Amygdala (tissue), 56 donors: ENCODE measurements at places on chromosomes 11 and 22.

- no peak for DNase-seq
Measured at GRCh38 chr11:120091701-120092100, 46.2 kb downstream of the TRIM29 start.

DNA sequence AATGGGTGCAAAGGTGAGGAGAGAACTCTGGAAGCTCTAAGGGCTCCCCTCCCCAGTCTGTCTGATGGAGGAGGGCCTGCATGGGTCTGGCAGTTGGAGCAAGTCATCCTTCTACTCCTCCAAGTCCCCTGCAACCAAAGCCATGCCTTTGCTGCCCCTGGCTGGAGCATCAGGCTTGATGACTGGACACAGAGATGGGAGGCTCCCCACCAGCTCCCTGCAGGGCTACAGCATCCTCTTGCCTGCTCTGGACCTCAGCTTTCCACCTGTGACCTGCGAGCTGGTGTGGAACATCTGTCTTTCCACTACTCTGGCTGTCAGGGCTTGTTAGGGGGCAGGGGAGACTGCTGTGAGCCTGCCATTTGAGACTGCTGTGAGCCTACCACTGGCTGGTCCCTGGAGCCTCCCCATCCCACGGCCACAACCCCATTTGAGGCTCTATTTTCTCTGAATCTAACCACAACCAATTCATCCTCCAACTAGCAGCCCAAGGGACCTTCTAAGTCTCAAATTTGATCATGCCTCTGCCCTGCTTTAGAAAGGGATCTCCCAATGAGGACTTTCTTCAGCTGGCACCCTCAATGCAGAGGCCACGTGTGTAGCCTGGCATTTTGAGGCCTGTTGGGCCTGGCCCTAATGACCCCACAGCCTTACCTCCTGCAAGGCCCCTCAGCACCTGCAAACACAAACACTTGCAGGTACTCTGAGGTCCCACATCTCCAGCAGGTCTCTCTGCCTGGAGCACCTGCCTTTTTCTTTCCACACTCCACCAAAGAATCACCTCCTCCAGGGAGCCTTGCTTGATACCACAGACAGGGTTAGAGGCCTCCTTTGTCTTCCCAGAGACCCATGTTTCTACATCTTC is 9.9 kb downstream of the P2RY6 start:
- no peak for DNase-seq

DNA sequence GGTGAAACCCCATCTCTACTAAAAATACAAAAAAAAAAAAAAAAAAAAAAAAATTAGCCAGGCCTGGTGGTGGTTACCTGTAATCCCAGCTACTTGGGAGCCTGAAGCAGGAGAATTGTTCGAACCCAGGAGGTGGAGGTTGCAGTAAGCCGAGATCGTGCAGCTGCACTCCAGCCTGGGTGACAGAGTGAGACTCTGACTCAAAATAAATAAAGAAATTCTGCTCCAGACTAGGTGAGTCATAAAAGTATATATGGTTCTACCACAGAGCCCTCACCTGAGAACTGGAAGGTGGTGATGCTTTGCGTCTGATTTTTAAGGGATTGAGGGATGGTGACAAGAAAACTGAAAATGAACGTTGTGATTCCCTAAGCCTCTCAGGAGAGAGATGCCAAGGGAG is 58.4 kb downstream of the NTM start:
- DNase-seq: no peak

GRCh38 chr11:62842171-62842741 is 2.9 kb upstream of the WDR74 start:
- no peak for DNase-seq

GRCh38 chr11:30107899-30108298 is 91.1 kb upstream of the KCNA4 start:
- DNase-seq: no peak

DNA sequence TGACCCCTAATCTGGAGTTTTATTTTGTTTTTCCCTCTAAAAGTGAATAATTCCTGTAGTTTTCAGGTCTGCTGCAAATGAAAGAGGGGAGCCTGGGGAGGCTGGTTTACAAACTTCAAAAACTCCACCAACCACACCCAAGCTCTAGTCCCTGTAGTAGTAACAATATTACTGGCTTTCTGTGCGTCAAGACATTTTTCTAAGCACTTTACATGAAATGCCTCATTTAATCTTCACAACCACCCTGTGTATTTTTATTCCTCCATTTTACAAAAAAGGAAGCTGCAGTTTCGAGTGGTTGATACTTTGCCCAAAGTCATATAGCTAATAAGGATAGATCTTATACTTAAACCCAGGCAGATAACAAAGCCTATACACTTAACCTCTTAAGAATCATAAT is 23.5 kb downstream of the CTNND1 start:
- no peak for DNase-seq

GRCh38 chr22:23013612-23014011 is 56.7 kb upstream of the GNAZ start:
- no peak for DNase-seq

- no peak for DNase-seq
Measured at GRCh38 chr22:38984224-38984623, 2.1 kb downstream of the APOBEC3B start.

GRCh38 chr11:22479208-22479607 is 141.0 kb downstream of the SLC17A6 start:
- no peak for DNase-seq

- no peak for DNase-seq
Measured at GRCh38 chr11:32855601-32856000, 25.9 kb downstream of the PRRG4 start.

DNA sequence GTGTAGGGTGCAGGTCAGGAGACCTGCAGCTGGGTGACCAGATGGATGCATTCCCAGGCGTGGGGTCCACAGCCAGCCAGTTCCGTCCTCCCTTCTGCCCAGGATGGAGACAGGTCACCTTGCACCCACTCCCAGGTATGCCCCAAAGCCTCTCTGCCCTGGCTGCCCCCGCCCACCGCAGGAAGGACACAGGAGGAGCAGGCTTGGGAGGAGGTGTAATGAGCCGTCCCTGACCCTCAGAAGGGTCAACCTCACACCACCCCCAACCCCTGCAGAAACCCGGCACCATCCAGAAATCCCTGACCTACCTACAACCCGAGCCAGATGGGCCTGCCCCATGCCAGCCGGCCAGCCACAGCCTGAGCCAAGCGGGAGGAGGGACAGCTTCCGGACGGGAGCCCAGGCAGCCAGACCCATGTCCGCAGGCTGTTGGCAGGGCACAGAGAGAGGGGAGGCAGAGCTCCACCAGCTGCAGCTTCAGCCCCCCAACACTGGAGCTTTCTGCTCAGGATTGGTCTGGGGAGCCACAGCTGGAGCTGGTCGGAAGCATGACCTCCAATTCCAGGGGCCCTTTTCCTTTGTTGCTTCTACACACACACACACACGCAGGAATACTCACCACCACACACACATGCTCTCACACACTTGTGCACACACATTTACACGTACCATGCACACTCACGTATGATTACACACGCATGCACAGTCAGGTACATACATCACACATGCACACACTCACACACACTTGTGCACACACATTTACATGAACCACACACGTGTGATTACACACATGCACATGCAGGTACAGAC is 5.3 kb downstream of the IFITM10 start:
- DNase-seq: peak; percentile 28

GRCh38 chr11:114883472-114883871 is 205.1 kb downstream of the NXPE2 start:
- no peak for DNase-seq

GRCh38 chr11:14971865-14972580 is at the start of gene CALCA:
TSS of gene CALCA (minus strand) at chr11:14972351. CDS start at chr11:14971192, 1,159 bp downstream.
- no peak for DNase-seq

DNA sequence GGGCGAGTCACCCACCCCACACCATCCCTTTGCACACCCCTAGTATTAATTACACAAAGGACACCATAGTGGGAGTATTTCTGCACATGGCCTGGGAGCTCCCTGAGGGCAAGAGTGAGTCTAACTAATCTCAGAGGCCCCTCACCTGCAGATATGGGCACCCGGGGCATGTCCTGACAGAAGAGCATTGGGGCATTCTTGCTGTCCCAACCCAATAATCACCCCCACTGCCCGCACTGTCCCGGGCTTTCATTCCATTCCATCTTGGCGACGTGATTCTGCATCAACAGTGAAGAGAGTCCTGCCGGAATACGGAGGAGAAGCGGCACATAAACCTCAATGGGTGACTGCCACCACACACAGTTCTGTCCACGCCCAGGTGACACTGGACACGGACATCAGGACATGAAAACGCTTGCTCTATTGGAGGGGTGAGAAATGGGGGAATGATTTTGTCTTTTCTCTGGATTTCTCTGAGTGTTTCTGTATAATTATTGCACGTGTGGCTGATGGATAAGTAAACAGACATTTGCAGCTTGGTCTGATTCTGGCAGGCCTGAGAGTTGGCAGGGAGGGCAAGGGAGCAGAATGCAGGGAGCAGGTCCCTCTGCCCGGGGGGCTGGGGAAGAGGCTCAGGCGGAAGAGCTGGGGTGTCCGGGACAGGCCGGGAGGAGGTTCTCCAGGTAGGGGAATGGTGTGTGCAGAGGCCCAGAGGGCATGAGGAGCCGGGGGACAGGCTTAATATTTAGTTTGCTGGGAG is 38.2 kb downstream of the SCUBE1 start:
- DNase-seq: no peak

- DNase-seq: no peak
Measured at GRCh38 chr11:8532475-8532874, 61.6 kb downstream of the STK33 start.

GRCh38 chr22:26536056-26536761 is 23.9 kb upstream of the TFIP11 start:
- no peak for DNase-seq

DNA sequence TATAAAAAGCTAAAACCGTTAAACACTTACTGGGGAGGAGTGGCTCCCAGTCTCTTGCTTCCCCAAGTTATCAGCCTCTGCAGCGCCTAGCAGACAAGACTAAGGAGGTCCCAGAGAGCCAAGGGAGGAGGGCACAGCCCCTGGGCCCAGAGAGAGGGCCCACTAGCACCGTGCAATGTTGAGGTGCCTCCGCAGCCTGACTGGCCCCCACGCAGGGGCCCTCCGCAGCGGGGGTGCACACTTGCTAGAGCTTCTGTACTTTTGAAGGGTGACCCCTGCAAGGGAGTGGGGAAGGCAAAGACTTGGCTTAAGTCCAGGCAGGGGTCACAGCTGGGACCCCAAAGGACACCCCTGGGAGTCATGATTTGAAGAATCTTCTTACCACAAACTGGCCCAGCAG is 98.0 kb downstream of the ADAMTS15 start:
- DNase-seq: no peak

- DNase-seq: no peak
Measured at GRCh38 chr11:84130646-84131427, 844.7 kb upstream of the CCDC90B start.

DNA sequence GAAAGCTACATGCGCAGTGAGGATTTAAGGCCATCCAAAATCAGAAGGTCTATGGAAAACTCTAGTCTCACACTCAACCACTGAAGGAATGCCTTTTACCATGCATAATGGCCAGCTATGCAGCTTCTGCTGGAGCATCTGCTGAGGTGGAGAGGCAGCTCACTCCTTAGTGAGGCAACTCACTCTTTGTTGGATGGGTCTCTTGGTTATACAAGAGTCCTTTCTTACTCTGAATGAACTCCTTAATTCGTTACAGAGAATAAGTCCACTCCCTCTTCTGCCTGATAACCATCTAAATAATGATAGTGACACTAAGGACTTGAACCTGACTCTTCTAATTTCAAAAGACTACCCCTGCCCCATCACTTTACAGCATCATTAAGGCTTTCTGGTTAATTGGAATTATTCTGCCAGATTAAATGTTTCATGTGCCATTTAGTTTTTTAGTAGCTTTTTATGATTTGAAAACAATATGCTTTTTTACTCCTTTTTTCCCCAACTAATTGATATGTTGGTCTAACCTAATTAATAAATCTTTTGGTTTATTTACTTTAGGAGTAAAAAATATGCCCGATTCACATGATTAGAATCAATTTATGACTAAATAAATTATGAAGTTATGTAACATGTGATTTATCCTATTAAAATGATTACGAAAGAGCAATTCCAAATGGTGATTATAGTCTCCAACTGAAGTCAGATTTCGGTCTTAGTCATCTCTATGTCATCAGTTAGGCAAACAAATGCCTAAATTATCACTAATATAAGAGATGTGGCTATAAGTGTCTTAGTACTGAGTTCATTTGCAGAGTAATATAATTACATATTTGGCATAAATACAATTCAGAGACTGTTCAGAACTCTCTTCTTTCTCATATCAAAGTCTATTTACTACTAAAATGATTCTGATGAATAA is 286.7 kb upstream of the CCDC90B start:
- no peak for DNase-seq

- no peak for DNase-seq
Measured at GRCh38 chr22:38417252-38418060, 37.5 kb downstream of the KCNJ4 start.

DNA sequence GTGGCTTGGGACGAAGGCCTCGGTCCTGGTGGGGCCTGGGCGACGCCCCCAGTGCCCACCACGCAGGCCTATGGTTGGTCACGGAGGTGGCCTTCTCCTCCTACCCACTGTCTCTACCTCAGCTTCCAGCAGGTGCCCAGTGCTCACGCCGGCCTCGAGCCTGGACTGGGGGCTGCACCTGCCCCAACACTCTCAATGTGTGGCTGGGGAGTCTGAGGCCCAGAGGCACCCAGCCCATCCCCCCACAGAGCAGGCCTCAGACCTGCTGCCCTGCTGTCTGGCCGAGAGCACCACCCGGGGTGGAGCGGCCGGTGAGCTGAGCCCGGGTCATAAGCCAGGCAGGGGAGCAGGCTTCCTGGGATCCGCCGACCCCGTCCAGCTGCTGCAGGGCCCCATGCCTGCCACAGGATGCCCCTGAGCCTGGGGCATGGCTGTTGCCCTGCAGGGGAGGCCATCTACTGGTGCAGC is 28.6 kb upstream of the MUC5AC start:
- DNase-seq: no peak

DNA sequence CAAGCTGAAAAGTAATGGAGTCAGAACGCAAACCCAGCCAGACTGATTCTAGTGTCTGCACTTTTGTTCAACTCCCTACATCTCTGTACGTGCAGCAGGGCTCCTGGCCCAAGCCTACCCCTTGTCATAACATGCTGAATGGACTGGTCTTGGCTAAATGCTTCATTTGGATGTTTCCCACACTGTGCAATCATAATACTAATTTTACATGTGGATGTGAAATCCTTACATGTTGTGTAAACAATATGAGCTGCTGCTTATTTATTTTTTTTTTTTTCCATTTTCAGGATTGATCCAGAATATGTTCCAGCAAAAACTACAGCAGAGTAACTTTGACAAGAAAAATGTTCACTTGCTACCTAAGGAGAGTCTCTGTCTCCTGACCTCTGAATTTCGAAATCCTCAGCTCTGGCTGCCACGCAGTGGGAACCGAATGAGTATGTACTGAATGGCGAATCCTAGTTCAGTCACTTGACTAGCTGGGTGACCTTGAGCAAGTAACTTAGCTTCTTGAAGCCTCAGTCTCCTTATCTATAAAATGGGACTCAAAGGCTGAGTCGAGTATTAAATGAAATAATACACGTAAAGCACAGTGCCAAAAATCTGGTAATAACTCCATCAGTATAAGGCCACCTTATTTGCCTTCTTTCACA is 133.4 kb downstream of the EHF start:
- DNase-seq: no peak

DNA sequence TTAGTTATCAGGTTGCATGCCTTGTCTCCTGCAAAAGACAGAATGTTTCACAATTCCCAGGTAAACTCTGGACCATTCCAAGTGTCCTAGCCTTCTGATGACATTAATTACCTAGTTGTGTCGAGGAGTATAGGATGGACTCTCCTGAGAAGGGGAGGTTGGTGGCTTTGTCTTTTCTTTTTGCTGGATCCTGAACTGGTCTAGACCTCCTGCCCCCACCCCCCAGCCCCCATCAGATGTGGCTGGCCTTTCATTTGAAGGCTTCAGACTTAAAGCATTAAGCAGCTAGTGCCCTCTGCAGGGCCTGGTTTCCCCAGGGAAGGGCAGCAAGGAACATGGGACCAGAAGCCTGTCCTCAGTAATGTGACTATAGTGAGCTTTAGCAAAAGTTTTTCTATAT is 9.7 kb downstream of the MCAM start:
- DNase-seq: no peak
